ENCODE measurements at places on chromosomes 3 and 15. TPM values are rescaled to one million over a fixed set of nuclear protein-coding genes. Genes with fewer than 3 reads are reported as not detected.

Gene KNG1
- total RNA-seq, result not detected

Gene SLC9C1
- not detected for total RNA-seq

Gene CATSPER2
- total RNA-seq, result 7.8 TPM

Gene GOLGA8T
- 0.26 TPM for total RNA-seq

Gene LOXL1
- total RNA-seq, result 2.9 TPM

Gene SERINC4
- total RNA-seq, result not detected

GRCh38 chr3:190676481-190676880 lies 162.6 kb downstream of the IL1RAP start:
- DNase-seq, result no peak
- no peak overlapping the region for H3K27ac ChIP-seq
- H3K27me3 ChIP-seq, result peaks cover 5% of the 10 kb centered on the region
- no peak overlapping the region for H3K4me3 ChIP-seq

GRCh38 chr3:71548705-71549384 lies 34.7 kb downstream of the FOXP1 start:
- peaks cover 3% of the 10 kb centered on the region for H3K4me1 ChIP-seq
- DNase-seq, result no peak
- H3K27ac ChIP-seq, result no peak overlapping the region
- no peaks in the 10 kb centered on the region for H3K36me3 ChIP-seq
- H3K4me3 ChIP-seq, result no peak overlapping the region
- no peaks in the 10 kb centered on the region for H3K27me3 ChIP-seq

- H3K27me3 ChIP-seq, result no peaks in the 10 kb centered on the region
- peaks cover 4% of the 10 kb centered on the region for H3K4me1 ChIP-seq
- no peak for DNase-seq
- H3K27ac ChIP-seq, result no peak overlapping the region
- peaks cover 2% of the 10 kb centered on the region for H3K36me3 ChIP-seq
These were observed 68.6 kb downstream of the CDC25A start for GRCh38 chr3:48119505-48120193.

Data from T-helper 17 cell (primary cell).